ENCODE measurements at places on chromosomes 4 and X. TPM values are rescaled to one million over a fixed set of nuclear protein-coding genes. Genes with fewer than 3 reads are reported as not detected.

MID1 gene
- total RNA-seq = 22.8 TPM

CXCL8 gene
- 0.33 TPM for total RNA-seq

TAF7L gene
- under 0.01 TPM for total RNA-seq

ASB12 gene
- total RNA-seq = not detected

NPFFR2 gene
- total RNA-seq = 0.79 TPM

AR gene
- total RNA-seq = not detected

GLUD2 gene
- total RNA-seq = 0.54 TPM

LRRC66 gene
- total RNA-seq = not detected

ADGRG4 gene
- total RNA-seq = under 0.01 TPM

TTC29 gene
- total RNA-seq = not detected

POF1B gene
- total RNA-seq = 3.1 TPM

ADAM29 gene
- not detected for total RNA-seq

CORIN gene
- not detected for total RNA-seq

NLGN4X gene
- under 0.01 TPM for total RNA-seq

NEXMIF gene
- total RNA-seq = under 0.01 TPM

ZFP42 gene
- 59.4 TPM for total RNA-seq

CTAG2 gene
- total RNA-seq = 0.39 TPM

ABHD18 gene
- 9.8 TPM for total RNA-seq

CCDC120 gene
- total RNA-seq = 9.3 TPM

PPBP gene
- total RNA-seq = not detected

MED12 gene
- total RNA-seq = 34.7 TPM

NOX1 gene
- total RNA-seq = not detected

HTN1 gene
- total RNA-seq = not detected

FMR1NB gene
- not detected for total RNA-seq

RAB40A gene
- total RNA-seq = 2.7 TPM

GAB1 gene
- total RNA-seq = 68.7 TPM

SPOCK3 gene
- total RNA-seq = not detected

RADX gene
- total RNA-seq = 0.39 TPM

MAP7D3 gene
- 14.6 TPM for total RNA-seq

PLP1 gene
- not detected for total RNA-seq

HMGN5 gene
- total RNA-seq = 1.6 TPM
